ENCODE measurements at places on chromosomes 6 and 20. TPM values are rescaled to one million over a fixed set of nuclear protein-coding genes. Genes with fewer than 3 reads are reported as not detected.

The CSNK2B gene
- 75.8 TPM for total RNA-seq

- DNase-seq, result no peak
These were observed 148.8 kb downstream of the CFAP61 start for GRCh38 chr20:20201124-20201523.

DNA sequence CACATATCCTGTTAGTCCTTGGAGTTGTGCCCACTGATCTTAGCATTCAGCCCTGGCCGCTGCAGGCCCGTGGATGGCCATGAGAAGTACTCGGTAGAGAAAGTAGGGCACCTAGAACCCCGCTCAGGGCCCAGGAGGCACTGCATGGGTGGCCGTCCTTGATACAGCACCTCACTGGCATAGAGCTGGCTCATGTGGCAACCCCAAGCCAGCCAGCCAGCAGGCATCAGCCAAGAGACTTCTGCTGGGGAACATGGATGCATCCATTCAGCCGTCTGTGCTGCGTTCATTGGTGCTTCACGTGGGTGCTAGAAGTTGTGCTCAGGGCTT lies 10.6 kb downstream of the PYGB start:
- DNase-seq, result no peak

DNA sequence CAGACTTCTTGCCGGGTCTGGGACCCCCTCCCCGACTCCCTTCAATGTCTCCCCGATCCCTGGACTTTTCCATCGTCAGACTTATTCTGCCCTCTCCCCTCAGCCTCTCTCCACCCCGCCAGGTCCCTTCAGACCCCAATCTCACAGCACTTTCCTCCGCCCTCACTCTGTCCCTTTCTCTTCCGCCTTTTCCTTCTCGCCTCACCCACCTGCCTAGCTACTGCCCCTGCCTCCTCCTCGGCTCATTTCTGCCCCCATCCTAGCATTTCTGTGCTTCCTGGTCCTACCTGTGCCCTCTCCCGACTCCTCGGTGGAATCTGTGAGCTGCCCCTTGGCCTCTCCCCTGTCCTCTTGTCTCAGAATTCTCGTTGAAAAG lies 616 bp downstream of the CHMP4B start:
- no peak for DNase-seq

DNA sequence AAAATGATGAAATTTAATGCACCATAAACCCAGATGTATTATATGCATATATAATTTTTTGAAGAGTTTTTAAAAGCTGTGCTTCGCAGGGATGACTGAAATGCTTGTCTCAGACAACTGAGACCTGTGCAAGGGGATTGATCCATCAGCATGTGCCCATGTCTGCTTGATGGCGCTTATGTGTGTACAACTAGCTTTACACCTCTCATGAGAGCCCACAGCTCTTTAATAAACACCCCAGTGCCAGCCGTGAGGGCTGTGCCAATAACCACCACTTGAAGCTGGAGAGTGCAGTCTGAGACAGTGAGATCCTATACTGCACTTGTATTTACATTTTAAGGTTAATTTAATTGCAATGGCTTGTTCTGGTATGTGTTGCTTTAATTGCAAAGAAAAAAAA lies 225.5 kb downstream of the BCKDHB start:
- no peak for DNase-seq

GRCh38 chr6:6820641-6821238 lies 232.2 kb downstream of the LY86 start:
- DNase-seq, result no peak

- no peak for DNase-seq
These were observed 146.7 kb downstream of the PLCB4 start for GRCh38 chr20:9215539-9215938.

- no peak for DNase-seq
These were observed 30.0 kb downstream of the SLC22A3 start for GRCh38 chr6:160378218-160378617.

DNA sequence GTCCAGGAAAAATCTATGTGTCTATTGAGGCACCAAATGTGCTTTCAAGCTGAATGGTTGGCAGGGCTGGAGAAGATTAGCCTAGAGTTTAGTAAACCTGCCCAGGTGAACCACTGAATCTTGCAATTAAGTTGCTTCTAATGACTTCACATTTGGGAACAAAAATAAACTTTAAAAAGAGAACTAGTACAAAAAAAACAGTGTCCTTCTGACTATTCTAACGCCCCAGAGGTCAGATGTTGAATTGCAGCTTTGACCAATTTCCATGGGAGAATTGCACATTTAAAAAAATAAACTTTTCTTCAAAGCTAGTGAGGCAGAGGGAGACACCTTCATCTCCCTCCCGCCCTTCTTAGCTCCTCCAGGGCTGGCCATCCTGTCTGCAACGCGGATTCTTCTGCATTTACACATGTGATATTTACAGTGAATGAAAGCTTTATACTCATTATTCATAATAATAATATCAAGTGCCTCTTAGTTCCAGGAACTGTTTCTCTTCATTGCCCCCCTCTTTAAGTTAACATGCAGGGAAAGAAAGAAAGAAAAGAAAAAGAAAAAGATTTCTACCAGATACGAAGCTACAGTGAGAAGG lies 270.2 kb downstream of the SMOC2 start:
- DNase-seq, result no peak

GRCh38 chr20:8470156-8470555 lies 338.1 kb downstream of the PLCB1 start:
- DNase-seq, result peak; percentile 26

DNA sequence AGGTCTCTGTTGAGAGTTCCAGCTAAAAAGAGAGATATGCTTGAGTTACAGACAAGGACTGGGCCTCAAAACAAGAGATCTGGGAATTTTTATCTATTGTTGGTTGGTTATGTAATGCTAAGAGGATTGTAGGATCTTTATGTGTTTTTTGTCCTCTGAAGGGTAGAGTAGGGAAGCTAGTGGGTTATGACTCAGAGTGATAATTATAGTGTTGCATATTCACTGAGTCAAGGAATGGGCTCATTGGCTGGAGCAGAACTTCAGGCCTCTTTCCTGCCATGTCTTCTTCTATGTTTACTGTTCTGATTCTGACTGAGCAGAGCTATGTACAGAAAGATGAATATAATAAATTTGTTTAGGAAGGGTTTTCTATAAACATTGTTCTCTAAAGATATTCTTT lies 66.1 kb upstream of the NOX3 start:
- no peak for DNase-seq

DNA sequence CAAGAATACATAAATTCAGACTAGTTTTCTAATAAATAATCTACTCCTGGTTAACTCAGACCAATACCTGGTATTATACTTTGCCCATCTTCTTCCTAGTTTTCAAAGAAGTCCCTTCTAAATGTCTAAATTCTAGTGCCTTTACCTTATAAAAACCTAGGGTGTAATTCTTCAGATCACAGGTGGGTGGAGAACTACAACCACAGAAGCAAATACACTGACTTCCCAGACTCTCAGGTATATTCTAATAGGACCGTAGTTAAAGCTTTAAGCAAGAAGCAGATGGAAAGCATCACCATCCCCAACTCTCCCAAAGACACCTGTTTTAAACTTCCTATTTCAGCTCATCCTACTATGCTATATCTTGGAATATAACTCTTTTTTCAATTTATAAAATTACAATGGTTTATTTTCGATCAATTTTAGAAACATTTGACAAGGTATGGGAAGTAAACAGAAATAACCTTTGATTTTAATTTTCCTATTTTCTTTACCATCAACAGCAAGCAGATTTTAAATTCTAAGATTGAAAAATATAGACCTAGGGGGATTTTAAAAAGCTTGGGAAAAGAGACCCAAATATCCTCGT lies 15.8 kb downstream of the MAN1A1 start:
- DNase-seq, result no peak

GRCh38 chr20:46343348-46343974 lies 35.2 kb upstream of the CDH22 start:
- DNase-seq, result no peak

The ARG1 gene
- total RNA-seq, result 23.9 TPM

GRCh38 chr20:41657655-41658054 lies 39.5 kb upstream of the CHD6 start:
- DNase-seq, result no peak

The EDN1 gene
- 6.3 TPM for total RNA-seq

The PTCRA gene
- not detected for total RNA-seq

- no peak for DNase-seq
These were observed 31.2 kb upstream of the NOX3 start for GRCh38 chr6:155486721-155487294.

The DAAM2 gene
- 32.2 TPM for total RNA-seq

GRCh38 chr6:37538107-37538506 lies 38.4 kb upstream of the CCDC167 start:
- no peak for DNase-seq

GRCh38 chr20:33828326-33828844 lies 17.2 kb downstream of the CHMP4B start:
- DNase-seq, result no peak

The KIF25 gene
- total RNA-seq, result not detected

GRCh38 chr6:125656287-125656870 lies 93.1 kb upstream of the HEY2 start:
- no peak for DNase-seq

The ALDH8A1 gene
- total RNA-seq, result 0.99 TPM

The MOXD1 gene
- total RNA-seq, result 15.6 TPM

DNA sequence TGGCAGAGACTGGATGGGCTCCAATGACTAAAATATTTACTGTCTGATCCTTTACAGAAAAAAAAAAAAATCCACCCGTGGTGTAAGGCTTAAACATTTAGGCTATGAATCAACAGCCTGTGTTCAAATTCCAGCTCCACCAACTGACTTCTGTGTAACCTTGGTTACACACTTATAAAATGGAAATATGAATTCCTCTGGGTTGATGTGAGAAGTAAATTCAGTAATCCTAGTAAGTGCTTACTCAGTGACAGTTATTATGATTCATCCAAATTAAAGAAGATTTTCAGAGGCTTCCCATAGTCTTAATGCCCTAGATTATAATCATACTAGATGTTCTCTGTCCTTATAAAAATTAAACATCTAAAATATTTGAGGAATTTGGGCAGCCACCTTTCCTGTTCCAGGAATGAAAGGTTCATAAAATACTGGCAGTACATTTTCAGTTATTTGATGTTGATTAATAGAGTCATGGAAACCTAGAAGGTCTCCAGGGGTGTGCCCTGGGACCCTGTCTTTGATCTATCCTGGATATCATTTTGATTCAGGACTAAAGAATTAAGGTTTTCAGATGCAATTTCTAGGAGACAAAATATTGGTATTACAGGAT lies 180.3 kb upstream of the ZNF217 start:
- DNase-seq, result peak; percentile 55

DNA sequence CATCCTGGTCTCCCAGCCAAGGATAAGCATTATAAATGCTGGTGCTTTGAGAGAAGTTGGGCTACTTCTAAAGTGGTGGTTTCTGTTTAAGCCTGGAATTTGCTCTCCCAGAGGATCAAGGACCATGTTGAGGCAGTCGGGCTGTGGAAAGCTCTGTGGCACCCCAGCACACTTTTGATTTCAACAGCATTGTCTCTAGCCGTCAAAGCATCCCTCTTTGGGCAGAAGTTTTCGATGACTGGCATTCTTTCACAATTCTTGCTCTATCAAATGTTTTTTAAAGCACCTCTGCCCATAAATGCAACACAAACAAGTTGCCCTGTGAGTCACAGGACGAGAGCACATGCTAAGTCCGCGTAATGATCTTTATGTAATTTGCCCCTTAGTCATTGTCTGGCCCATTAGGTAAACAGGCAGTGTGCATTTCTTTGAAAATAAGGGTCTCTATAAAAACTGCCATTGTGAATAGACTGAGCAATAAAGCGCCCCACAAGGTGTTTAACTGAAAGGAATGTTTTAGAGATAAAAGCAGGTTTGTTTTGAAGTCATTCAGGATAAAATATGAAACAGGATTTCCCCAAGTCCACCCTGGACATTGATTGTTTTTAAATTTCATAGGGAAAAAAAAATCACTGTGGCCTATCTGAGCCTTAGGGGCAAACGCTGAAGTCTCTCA lies 44.7 kb upstream of the FOXQ1 start:
- DNase-seq, result no peak

DNA sequence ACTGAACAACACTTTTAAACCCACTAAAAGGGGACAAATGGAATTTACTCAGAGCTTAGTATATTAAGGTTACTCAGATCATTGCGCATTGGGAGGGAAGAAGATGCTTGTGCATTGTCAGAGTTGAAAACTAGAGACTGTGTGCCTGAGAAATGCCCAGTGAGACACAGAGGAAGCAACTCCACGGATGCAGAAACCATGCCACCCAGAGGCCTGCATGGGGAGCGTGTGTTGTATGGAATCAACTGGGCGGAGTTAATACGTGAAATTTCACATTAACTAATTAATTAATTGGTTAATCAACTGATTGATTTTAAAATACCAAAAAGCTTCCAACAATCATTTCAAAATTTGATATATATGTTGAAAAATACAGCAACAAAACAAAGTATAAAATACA lies 391.6 kb downstream of the PLCB1 start:
- no peak for DNase-seq

DNA sequence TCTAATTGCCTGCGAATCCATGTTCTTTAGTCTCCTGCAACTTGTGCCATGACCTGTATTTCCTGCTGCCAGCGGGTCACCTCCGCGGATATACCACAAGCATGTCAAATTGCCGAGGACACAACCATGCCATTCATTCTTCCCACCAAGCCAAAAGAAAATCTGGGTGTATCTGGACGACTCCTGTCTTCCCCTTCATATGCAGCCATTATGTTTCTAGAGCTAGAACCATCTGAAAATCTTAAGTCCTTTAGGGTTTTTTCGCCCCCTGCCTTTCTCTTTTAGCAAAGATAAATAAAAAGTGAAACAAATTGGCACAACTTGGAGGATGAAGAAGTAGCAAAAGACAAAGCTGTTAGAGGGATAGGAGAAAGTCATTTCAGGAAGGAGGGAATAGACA lies 242.6 kb downstream of the ARID1B start:
- no peak for DNase-seq

GRCh38 chr6:32190911-32191677 lies 1.1 kb upstream of the PBX2 start:
- DNase-seq, result peak; percentile 19

DNA sequence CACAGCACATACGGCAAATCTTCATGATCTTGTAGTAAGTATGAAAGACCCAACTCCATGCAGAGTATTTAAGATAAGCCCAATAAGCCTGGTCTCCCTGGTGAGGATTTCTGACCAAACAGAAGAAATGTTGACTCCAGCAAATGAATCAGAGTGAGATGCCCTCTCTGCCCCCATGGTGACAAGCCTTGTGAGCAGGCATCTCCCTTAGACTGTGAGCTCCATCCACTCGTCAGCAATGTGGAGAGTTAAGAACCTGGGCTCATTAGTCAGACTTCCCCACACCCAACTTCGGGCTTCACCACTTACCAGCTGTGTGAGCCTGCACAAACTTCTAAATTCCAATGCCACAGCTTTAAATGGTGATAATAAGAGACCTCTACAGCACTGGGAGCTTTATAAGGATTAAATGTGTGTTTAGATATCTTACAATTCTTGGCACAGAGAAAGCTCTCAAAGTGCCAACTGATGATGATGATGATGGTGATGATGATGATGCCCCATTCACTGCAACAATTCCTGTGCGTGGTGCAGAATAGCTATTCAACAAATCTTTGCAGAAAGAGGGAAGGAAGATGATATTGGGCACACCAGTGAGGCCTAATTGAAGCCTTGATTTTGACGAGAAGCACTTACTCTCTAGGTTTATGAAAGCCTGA lies 253.4 kb upstream of the TAB2 start:
- no peak for DNase-seq
